ENCODE measurements at places on chromosomes 12 and 14.

DNA sequence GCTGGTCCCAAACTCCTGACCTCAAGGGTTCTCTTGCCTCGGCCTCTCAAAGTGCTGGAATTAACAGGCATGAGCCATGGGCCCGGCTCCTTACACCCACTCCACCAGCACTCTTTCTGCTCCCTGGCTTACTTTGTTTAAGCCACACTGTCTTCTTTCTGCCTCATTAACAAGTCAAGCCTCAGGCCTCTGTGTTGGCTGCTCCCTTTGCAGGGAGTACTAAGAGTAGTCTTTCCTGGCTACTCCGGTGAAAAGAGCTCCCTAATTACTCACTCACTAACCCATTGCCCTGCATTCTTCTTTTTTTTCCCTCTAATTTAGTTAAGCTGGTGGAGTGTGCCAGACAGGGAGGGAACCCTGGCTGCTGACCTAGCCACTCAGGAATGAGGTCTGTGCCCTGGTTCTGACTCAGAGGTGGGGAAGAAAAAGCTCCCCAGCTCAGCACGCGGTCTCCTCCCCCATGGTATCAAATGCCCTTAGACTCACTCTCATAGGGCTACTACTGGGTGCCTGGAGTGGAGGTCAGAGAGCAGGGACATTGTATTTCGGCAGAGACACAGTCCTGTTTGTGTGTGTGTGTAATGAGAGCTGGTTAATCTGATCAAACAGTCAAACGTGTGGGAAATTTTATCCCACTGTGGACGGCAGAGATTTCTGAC, 19.8 kb downstream of the GALNT6 start:
- DNase-seq: peak; percentile 98

- DNase-seq: peak; percentile 14
Measured at GRCh38 chr12:97148941-97149559, 242.0 kb downstream of the NEDD1 start.

- no peak for DNase-seq
Measured at GRCh38 chr14:87869619-87870583, 123.1 kb downstream of the GALC start.

GRCh38 chr14:73660511-73660910, 15.7 kb downstream of the DNAL1 start:
- DNase-seq: no peak

GRCh38 chr12:101777485-101777884, 38.2 kb upstream of the SYCP3 start:
- no peak for DNase-seq

DNA sequence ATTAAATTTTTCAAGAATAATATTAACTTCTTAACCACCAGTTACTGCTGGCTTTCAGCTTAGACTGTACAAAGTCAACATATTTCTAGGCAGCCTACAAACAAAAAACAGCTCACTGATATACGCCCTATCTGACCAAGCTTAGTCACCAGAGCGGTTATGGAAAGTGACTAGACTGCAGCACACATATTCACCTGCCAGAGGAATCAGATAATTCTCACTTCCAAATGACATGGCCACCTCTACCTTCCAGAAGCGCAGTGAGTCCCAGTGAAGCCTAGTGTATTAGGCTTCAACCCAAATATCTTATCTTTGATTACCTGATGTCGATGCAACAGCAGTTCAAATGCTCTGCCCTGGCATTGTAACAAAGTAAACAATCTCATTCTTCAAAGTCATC, 8.5 kb downstream of the STXBP6 start:
- peak; percentile 49 for DNase-seq

GRCh38 chr14:100106250-100107112, 41.3 kb downstream of the EVL start:
- no peak for DNase-seq

DNA sequence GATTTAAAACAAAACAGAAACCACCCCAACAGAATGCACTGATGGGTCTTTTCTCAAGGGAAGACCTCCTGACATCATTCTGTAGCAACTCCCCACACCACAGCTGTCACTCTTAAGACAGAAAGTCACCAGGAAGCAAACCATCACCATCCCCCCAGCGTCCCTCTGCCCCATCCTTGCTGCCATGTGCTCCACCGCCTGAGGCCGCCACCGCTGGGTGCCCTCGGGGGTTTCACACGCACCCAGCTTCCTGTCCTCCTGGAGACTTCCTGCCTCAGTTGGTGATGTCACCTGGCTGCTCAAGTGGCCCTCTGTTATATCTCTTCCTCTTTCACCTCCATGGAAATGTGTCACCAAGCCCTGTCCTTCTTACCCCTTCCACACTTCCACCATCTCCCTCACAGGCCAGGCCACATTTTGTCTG, 71.4 kb upstream of the GPR68 start:
- no peak for DNase-seq

DNA sequence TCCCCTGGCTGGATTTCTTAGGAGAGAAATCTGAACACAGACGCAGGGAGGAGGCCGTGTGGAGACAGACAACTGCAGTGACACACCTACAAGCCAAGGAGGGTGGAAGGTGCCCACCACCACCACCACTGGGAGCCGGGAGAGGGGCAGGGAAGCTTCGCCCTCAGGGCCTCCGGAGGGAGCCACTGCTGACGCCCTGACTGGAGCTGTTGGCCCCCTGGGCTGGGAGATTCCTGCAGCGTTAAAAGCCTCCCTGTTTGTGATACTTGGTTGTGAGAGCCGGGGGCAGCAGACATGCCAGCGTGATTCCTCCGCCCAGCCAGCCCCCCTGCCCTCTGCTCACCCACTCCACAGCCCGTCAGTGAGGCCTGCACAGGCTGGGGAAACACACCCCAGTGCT, 72.0 kb downstream of the CHGA start:
- no peak for DNase-seq

DNA sequence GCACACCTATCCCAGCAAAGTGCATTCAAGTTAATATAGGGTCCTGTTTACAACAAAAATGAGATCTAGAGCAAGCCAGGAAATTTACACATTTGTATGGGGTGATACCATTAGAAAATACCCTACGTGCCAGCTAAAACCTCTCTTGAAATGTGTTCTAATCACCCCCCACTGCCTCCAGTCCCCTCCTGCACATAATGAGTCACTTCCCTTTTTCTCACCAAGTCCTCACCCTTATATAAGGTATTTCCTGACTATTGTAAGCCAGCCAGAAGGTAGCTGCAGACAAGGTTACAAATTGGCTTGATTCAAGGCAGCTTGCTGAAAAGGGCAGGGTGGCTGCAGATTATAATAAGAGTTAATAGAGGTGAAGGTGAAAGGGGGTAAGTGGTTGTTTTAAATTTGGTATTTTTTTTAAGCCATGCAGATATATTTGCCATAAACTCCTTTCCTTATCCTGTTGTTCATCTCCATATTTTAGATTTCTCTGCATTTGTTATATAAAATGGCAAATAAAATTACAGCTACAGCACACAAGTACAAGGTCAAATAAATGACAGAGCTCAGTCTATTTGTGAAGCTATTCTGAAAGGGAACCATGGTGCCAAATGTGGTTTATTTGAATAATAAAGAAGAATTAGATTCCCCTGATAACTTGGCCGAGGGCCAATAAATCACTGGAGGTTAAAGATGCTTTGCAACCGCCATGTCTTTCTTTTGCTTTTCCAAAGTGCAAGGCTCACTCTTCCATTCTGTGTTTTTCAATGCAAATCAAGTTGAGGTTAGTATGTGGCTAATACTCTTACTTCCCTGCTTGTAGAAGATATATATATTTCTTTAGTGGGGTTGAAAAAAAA, 385.9 kb downstream of the EGLN3 start:
- peak; percentile 74 for DNase-seq

- DNase-seq: no peak
Measured at GRCh38 chr12:45304514-45305178, 88.8 kb downstream of the ANO6 start.

GRCh38 chr14:69685716-69686115, 74.3 kb downstream of the SUSD6 start:
- peak; percentile 43 for DNase-seq

DNA sequence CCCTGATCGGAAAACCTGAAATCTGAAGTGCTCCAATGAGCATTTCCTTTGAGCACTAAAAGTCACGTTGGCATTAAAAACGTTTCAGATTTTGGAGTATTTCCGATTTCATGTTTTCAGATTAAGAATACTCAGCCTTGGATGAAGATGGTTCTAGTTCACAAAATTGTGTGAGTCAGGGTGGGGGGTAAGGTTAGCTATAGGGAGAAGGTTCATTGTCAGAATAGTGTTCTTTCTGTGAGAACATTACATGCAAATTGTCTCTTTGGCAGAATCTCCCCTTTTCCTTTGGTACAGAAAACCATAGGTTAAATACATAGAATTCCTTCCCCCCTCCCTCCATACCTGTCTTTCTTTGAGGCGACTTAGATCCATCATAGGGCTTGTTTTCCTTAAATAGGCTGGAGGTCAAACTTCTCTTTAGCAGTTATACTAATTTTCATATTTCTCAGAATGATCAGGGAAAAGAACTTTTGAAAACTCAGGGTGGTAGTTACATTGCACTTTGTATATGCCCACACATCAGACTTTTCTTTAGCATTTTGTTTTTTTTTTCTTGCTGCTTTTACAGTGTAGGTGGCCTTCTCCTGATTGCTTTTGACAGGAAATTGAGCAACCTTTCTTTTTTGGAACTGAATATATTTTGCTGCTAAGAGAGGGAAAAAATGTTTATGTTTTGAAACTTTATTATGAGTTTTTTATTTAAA, 503.5 kb downstream of the PCNX1 start:
- no peak for DNase-seq
